ENCODE measurements at places on chromosomes 1 and 21.

DNA sequence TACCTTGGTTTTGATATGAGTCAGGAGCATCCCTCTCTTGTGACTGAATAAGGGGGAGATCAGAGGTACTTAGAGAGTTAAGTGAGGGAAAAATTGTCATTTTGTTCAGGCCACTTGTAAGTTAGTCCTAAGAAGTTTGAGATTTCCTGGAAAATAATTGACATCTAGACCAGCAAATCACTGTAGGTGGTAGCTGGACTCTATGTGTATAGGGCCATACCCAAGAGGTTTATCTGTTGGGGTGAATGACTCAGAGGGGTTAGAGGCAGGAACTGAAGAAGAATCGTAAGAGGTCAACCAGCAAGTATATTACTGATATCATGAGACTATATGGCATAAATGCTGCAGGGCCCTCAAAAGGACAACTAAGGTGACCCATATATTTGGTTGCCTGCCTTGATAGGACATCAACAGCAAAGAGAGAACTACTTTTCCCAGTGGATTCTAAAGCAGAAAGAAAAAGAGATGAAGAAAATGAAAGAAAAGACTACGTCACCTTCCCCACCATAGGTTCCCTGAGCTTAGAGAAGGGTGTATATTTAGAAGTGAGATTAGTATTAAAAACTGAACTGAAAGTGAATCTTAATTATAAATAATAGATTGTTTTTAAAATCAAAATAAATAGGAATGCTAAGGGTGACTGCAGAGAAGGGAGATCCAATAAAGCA is 8.0 kb upstream of the RNPC3 start:
- no peak for DNase-seq

- DNase-seq: no peak
Measured at GRCh38 chr1:169129109-169129784, 22.8 kb downstream of the ATP1B1 start.

DNA sequence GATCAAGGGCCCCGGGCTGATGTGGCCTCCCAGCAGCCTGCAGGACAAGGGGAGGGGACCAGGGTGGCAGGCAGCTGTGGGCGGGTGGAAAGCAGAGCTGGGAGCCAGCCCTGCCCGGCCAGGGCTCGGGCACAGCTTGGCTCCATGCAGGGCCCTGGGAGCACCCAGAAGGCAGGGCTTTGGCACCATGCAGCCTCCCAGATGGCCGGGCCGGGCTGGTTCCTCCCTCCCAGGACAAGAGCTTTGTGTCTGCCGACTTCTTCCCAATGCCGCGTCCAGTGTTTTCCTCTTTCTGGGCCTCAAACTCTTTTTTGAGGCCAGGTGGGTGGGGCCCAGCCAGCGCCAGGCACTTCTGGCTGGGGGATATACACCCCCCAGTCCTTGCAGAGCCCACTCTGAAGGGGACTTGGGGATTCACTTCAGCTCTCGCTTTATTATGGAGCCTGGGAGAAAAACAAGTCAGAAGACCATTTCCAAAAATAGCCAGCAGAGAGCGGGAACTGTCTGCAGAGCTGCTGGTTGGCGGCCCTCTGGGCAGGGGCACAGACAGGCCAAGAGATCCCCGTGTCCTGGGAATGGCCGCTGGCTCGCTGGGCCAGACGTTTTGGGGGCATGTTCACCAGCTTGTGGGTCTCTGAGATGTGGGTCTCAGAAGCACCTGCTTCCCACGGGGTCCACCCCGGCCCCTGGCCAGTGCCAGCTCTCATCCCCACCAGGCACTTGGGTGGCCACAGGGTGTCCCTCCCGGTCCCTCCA is 103.8 kb upstream of the ARHGEF16 start:
- no peak for DNase-seq

GRCh38 chr21:41369105-41369919 is 7.5 kb downstream of the MX2 start:
- DNase-seq: no peak

GRCh38 chr1:51679435-51679834 is 62.5 kb downstream of the OSBPL9 start:
- DNase-seq: no peak

GRCh38 chr1:165075725-165076370 is 280.7 kb downstream of the LMX1A start:
- DNase-seq: no peak

GRCh38 chr1:161089251-161089924 is at the start of gene NECTIN4:
Gene NECTIN4 (minus strand): TSS chr1:161089558. CDS start chr1:161089296, 262 bp downstream.
- no peak for DNase-seq

- DNase-seq: no peak
Measured at GRCh38 chr1:77671836-77672235, 10.6 kb downstream of the ZZZ3 start.

GRCh38 chr1:34625521-34626015 is 129.3 kb upstream of the GJB5 start:
- DNase-seq: no peak

DNA sequence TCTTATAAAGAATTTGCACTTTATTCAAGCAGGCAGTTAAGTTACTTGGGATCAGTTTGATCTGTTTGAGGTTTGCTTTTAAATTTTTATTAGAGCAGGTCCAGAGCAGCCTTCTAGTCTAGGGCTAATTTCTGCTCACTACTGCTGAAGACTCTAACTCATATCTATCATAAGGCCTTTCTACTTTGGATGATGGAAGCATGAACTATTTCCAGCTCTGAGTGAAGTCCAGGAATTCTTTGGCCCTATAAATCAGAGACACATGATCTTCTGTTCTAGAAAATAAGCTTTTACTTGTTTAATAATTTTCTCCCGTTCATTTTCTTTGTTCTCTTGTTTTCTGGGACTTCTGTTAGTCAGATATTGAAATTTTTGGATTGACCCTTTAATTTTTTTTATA is 14.7 kb downstream of the NIBAN1 start:
- DNase-seq: no peak

GRCh38 chr1:61160526-61160925 is 78.2 kb downstream of the NFIA start:
- DNase-seq: no peak

- DNase-seq: no peak
Measured at GRCh38 chr1:53367503-53368313, 39.8 kb upstream of the LRP8 start.

GRCh38 chr1:230610589-230610988 is 31.7 kb upstream of the COG2 start:
- no peak for DNase-seq

GRCh38 chr1:37731312-37732019 is 33.5 kb downstream of the EPHA10 start:
- DNase-seq: no peak

GRCh38 chr1:10585242-10585641 is 110.5 kb downstream of the PEX14 start:
- no peak for DNase-seq

DNA sequence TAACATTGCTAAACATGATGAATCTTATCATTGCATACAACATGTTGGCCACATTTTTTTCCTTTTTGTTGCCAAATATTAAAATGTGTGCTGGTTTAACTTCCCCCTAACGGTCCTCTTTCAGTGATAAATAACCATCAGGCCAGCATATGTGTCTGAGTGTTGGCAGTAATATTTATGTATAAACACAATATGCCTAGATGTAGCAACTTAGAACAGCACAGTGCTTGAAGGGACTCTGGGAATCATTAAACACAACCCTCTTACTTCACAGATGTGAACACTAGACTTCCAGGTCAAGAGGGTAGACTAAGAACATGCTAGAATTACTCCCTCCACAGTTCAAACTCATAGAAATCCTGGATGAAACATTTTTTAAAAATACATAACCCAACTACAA is 581.8 kb downstream of the PLPP3 start:
- no peak for DNase-seq

DNA sequence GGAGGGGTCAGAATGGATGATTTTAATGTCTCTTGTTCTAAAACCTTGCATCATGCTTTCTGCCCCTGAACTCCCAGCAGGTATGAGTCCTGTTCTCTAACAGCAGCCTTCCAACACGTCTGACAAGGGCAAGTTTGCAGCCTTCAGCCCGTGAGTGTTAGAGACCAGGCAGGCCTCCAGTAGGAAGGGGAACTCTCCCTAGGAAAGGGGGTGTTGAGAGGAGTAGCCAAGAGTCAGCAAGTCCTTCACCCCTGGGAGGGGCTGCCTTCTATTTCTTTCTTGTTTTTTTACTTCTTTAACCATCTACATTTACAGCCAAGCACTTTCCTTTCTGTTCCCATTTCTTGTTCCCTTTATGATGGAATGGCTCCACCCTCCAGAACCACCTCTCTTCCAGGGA is 14.2 kb downstream of the BATF3 start:
- DNase-seq: no peak

DNA sequence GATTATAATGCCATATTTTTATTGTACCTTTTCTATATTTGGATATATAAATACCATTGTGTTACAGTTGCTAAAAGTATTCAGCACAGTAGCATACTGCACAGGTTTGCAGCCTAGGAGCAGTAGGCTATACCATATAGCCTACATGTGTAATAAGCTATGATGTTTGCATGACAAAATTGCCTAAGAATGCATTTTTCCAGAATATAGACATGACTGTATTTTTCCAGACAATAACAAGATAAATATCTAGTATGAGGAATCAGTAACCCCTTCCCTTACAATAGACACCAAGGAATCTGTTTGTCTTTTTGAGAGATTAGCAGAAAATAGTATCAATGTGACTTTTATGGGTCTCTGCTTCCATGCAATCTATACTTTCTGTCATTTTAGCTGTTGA is 228.6 kb downstream of the GRIK1 start:
- DNase-seq: no peak

- DNase-seq: no peak
Measured at GRCh38 chr1:231985296-231986023, 358.9 kb downstream of the DISC1 start.

- no peak for DNase-seq
Measured at GRCh38 chr1:203331224-203331623, 19.7 kb downstream of the FMOD start.

DNA sequence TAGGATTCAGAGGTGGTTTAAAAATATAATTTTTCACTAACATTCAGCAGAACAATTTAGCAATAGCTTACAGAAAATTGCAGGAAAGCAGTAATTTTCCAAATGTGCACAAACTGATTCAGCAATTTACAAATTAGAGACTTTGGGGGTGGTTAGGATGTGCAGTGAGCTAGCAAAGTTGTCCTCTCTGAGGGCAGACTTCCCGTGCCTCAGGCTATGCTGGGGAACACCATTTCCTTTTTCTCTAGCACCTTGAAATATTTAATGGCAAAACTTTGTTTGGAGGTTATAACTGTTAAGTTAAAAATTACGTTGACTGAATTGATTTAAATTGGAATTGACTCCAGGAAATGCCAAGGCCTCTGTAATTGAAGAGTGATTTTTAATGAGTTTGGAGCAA is 258.9 kb downstream of the PTBP2 start:
- no peak for DNase-seq

DNA sequence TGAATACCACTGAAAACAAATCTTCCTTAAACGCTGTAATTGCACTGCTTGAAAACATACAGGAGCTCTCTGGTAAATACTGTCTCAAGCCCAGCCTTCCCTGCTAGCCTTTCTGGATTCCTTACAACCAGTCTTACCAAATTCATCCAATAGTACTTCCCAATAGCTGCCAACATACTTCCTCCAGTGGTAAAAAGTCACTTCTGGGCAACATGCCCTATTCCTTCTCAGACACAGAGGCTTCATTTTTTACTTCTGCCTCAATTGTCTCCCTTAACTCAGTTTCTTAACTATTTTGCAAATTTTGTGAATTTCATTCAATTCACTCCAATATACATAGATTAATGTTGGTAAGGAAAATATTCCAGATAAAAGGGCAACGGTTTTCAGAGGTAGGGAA is 166.3 kb downstream of the TBX15 start:
- DNase-seq: no peak

DNA sequence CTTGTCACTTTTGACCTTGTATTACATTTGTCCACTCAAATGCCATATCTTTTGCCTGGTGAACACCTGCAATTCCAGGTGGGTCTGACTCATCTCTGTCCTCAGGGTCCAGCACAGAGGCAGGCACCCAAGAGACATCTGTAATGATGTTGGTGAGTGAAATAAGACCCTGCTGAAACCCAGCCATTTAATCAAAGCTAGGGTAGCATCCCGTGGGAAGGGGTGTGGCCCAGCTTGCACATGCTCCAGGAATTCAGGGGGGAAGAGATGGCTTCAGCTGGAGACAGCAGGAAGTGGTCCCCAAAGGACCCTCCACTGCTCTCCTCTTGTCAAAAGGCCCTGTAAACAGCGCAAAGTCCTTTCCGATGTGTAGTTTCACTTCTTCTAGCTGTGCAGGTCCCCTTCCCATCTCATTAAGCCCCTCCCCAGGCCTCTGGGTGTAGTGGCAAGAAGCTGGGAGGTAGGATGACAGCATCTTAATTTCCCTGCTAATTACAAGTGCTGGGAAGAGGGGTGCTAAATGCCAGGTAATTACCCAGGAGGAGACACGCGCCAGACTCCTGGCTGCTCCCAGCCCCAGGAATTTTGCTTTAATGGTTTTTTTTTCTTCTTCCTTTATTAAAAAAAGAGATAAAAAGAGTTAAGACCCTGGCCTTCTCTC is 54.4 kb upstream of the TRABD2B start:
- no peak for DNase-seq

GRCh38 chr1:213659580-213660547 is 327.9 kb upstream of the PROX1 start:
- no peak for DNase-seq

- no peak for DNase-seq
Measured at GRCh38 chr1:178174539-178174938, 80.6 kb downstream of the RASAL2 start.

DNA sequence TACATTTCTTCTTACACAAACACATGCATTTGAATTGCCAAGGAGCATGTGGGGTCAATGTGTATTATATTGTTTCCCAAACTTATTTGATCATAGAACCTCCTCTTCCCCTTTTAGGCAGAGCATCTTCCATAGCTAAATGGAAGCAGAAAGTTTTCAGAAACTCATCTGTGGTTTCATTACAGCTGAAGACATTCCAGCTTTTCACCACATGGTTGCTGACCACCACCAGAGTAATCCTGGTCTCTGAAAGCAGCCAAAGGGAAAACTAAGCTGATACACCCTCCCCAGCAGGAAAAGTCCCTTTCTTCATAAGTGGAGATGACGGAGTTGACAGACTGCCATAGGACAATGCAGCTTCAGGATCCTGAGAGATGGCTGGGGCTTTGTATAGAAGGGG is 30.2 kb upstream of the OTUD3 start:
- DNase-seq: no peak

GRCh38 chr1:175548774-175549173 is 194.6 kb downstream of the TNR start:
- DNase-seq: no peak

- no peak for DNase-seq
Measured at GRCh38 chr21:26686705-26687104, 113.6 kb upstream of the CYYR1 start.

Measured in GOT3 (cell line).